ENCODE measurements at places on chromosomes 16 and 17. TPM values are rescaled to one million over a fixed set of nuclear protein-coding genes. Genes with fewer than 3 reads are reported as not detected.

ASPHD1 gene
- 0.38 TPM for total RNA-seq

KRTAP4-5 gene
- total RNA-seq = not detected

CLEC18C gene
- total RNA-seq = 0.11 TPM

RPL23 gene
- total RNA-seq = 564 TPM

OVCA2 gene
- 19.8 TPM for total RNA-seq

LITAF gene
- total RNA-seq = 40.5 TPM

LRRC37A gene
- 0.32 TPM for total RNA-seq

DNA sequence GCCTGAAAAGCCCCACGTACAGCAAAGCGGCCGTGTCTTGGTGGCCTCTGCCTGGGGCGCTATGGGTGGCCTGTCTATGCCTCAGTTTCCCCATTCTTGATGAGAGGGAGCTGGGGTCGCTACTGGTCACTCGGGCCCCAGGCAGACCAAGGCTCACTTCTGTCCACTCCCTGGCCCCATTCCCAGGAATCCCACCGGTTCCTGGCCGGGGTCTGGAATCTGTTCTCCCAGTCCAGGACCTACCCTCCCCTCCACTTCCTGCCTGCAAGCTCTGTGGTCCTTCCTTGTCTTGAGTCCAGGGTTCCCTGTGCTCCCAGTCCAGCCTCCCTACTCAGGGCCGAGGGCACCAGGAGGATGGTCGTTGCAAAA is 24.5 kb downstream of the METRNL start:
- no peak for DNase-seq

- DNase-seq = no peak
Observed at GRCh38 chr17:78202666-78203065, 11.4 kb upstream of the BIRC5 start.

GRCh38 chr17:31561469-31562375 is 170.2 kb downstream of the RAB11FIP4 start:
- no peak for DNase-seq

DNA sequence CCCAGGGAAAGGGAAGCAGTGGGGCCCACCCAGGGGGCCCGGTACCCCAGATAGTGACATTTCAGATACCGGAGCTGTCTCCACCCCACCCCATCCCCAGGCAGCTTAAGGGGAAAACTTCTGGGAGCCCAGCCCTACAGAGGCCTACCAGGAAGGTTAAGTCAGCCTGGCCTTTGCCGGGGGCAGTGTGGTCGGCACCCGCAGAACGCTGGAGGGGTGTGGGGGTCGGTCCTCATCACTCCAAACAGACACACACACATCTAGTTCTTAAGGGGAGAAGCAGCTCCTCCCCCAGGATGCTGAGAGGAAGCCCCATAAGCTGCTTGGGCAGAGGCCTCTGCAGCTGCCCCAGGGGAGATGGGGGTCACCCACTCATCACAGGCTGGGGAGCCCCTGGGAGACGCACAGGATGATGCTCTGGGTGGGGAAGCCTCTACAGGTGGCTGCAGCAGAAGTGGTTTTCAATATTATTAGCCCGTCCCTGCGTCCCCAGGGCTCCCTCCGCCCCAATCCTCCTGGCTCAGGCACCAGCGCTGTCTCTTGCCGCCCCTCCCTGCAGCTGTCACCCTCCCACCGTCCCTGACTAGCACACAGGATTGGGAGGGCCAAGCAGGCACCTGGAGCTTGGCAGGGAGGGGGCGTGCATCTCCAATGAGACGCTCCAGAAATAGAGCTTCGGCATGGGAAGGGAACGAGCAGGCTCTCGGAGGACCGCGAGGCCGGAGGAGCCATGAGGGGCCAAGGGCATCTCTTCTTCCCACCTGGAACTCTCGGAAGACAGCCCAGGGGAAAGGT is 1.4 kb upstream of the ABR start:
- DNase-seq = no peak

- peak; percentile 79 for DNase-seq
Observed at GRCh38 chr17:2749784-2750181, 331 bp upstream of the CCDC92B start.

DNA sequence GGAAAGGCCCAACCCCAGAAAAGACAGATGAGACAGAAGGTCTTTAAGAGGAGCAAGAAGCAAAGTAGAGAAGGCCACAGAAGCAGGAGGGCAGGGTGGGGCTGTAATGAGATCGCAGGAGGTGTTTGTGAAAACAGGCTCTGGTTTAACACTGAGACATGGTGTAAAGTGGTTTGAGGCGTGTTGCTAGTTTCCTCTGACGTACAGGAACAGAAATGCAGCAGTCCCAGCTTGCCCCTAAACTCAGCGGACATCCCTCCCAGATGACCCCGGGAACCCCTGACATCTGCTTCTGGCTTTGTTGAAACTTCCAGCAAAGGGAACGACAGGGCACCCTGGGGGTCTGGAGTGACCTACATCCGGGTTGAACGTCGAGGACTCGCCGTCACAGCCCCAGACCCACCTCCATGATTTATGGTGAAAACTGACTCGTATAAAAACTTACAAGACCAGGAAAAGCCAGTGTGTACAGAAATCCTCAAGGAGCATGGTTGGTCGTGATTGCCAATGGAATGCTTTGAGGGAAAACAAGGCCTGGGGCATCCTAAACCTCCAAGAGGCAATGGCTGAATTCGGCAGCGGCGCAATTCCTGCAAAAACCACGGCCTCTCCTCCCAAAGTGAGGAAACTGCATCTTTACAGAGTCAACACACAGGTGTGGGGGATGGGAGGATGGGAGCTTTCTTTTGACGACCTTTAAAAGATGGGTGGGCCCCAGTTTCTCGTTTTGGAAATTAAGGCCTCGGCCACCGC is 25.8 kb downstream of the LITAF start:
- DNase-seq = no peak

GRCh38 chr17:78384479-78385175 is 6.2 kb downstream of the PGS1 start:
- no peak for DNase-seq

DNA sequence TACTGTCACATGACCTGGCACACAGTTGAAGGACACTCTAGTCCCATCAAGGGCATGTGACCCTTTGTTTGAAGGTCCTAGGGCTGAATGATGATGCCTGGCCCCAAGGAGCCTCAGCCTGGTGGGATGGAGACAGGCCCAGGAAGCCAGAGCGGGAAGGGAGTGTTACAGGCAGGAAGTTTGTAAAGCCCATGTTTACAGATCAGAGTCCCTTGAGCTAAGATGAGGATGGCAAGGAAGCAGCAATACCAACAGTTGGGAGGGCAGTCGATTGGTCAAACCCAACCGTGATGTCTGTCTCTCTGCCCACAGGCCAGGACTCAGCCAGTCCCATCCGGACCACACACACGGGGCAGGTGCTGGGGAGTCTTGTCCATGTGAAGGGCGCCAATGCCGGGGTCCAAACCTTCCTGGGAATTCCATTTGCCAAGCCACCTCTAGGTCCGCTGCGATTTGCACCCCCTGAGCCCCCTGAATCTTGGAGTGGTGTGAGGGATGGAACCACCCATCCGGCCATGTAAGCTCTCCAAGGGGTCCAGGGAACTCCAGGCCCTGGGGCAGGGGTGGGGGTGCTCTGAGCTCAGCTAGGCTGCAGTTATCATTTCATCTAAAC is 2.5 kb downstream of the CES2 start:
- no peak for DNase-seq

GRCh38 chr16:89105599-89106151 is 12.0 kb downstream of the ACSF3 start:
- DNase-seq = peak; percentile 26

- DNase-seq = no peak
Observed at GRCh38 chr16:78439646-78440045, 340.2 kb downstream of the WWOX start.

DNA sequence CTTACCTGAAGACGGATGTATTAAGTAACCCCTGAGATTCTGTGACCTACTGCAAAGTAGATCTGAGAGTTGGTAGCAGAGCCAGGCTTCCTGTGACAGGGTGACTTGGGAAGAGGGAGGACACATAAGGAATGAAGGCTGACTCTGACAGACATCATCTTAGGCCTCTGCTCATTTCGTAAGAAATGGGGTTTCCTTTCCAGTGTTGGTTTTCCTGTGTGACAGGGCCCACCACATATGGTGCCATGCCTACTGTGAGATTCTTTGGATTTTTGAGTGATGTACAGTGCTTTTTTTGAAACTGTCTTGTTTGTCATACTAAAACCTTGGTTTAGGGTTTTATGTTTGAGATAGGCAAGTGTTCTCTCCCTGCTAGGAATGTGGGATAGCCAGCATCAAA is 12.7 kb downstream of the LIG3 start:
- DNase-seq = no peak

- DNase-seq = no peak
Observed at GRCh38 chr16:4239020-4239419, 2.9 kb downstream of the SRL start.

DNA sequence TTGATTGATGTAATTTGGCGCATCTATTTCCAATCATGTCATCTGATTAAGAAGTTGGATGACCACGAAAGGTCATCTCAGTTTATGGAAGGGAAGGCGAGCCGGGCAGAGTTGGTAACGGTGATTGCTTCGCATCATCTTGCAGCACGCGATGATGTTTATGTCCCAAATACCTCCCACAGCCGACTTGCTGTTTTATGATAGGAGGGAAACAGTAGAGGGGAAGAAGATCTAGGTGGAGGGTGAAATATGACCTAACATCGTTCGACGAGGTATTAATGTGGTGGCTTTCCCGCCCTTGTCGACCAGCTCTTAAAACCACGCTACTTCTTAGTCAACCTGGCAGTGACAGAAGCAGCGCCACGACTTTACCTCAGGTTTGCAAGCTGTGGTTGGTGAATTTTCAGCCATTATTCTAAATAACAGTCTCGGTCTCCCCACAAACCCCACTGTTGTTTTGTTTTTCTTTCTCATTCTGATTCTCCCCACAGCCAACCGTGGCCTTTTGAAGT is 805 bp upstream of the TANC2 start:
- DNase-seq = no peak

- DNase-seq = no peak
Observed at GRCh38 chr16:54479546-54479945, 193.0 kb upstream of the IRX3 start.

DNA sequence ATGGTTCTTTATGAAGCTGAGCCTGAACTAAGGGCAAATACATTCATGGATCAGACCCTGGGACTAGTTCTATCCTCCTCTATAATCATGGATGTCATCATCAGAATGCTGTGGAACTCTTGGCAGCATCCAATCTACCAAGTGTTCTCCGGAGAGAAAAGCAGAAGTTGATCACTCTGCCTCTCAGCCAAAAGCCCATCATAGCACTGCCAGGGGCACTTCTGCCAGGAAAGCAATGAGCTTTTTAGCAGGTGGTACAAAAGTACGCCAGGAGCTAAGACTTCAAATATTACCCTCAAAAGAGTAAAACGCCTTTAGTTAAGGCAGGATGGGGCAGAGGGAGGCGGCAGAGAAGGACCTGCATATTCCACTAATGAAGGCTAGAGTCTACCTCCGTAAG is 279.0 kb downstream of the SLC39A11 start:
- no peak for DNase-seq

- peak; percentile 50 for DNase-seq
Observed at GRCh38 chr17:80361495-80362220, 53.3 kb upstream of the ENDOV start.

DNA sequence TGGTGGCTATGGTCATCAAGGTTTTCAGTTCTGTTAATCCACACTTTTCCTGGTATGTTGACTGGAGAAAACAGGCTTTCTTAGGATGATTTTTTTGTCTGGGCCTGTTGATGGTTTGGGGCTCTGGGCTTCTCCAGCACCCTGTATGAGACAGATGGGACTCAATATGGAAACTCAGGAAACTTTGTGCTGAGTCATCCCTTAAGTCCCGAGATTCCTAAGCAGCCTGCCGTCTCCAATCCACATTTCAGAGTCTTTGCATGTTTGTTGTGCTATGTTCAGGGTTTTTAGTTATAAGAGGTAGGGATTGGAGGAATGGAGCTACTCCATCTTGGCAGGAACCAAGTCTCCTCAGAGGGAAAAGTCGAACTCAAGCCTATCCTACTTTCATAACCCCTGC is 253.3 kb upstream of the FOXF1 start:
- DNase-seq = no peak

GRCh38 chr17:18025945-18026776 is 12.8 kb downstream of the ATPAF2 start:
- no peak for DNase-seq

DNA sequence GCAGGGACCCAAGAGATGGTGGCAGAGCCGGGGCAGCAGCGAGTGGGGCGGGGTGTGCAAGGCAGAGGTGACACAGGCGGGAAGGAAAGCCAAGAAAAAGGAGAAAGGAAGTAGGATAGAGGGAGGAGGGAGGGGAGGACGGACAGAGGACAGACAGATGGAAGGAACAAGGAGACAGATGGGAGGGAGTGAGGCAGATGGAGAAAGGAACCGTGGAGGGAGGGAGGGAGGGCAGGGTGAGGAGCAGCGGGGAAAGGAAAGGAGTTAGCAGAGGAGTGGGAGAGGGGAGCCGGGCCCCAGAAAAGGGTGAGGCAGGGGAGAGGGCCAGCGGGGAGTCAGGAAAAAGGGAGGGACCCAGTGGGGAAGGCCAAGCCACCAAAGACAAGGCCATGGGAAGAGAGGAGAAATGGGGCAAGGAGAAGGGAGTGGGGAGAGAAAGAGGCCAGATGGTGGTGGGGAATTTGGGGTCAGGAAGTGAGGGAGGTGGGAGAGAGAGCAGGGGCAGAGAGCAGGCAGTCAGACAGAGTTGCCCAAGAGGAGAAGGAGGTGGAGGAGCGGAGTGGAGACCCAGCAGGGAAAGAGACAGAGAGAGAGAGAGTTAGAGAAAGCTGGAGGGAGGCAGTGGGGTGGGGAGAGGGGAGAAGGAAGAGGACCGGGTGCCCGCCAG is 13.2 kb upstream of the ASGR1 start:
- DNase-seq = no peak

DNA sequence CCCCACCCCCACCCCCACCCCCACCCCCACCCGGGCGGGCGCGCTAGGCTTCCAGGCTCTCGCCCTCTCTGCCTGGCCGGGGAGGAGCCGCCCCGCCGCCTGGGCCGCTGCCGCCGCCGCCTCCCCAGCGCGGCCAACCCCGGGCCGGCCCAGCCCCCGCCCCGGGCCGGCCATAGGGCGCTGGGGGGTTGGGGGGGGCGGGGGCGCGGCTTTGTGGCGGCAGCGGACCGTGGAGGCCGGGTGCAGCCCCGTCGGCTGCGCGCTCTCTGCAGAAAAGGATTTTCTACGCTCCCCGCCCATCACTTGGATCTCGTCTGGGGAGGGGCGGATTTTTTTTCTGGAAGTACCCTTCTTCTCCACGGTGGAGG is 230.9 kb downstream of the MRTFB start:
- DNase-seq = no peak
